SK-N-SH (cell line): ENCODE measurements at places on chromosomes 12 and 14. TPM values are rescaled to one million over a fixed set of nuclear protein-coding genes. Genes with fewer than 3 reads are reported as not detected.

- no peak overlapping the region for H3K4me3 ChIP-seq
- H3K27me3 ChIP-seq: no peaks in the 10 kb centered on the region; the same call in 1 of the 2 replicates
- no peak overlapping the region for H3K27ac ChIP-seq
- DNase-seq: no peak
- no peaks in the 10 kb centered on the region for H3K4me1 ChIP-seq
Measured at GRCh38 chr12:54725233-54725843, 77.2 kb upstream of the DCD start.

The GLS2 gene
- polyA plus RNA-seq: 1.2 and 2.1 TPM in 2 replicates

DNA sequence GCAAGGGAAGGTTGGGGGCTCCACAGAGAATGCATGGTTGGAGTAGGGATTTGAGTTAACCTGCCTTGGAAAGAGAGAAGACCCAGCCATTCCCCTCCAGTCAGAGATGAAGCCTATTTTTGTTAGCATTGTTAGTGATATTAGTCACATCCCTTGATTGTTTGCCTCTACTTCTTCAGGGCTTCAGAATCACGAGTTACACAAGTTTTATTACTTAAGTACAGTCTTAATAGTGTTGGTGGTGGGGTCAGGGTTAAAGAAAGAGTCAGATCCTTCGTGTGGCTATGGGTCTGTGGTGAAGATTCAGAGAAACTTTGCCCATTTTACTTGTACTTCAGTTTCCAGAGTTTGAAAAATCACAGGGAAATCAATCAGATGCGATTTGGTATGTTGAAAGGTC is 363.1 kb downstream of the LRIG3 start:
- H3K27me3 ChIP-seq: peaks cover 18% of the 10 kb centered on the region; the same call in 1 of the 2 replicates
- no peak overlapping the region for H3K4me3 ChIP-seq
- no peaks in the 10 kb centered on the region for H3K36me3 ChIP-seq
- no peak overlapping the region for H3K27ac ChIP-seq

DNA sequence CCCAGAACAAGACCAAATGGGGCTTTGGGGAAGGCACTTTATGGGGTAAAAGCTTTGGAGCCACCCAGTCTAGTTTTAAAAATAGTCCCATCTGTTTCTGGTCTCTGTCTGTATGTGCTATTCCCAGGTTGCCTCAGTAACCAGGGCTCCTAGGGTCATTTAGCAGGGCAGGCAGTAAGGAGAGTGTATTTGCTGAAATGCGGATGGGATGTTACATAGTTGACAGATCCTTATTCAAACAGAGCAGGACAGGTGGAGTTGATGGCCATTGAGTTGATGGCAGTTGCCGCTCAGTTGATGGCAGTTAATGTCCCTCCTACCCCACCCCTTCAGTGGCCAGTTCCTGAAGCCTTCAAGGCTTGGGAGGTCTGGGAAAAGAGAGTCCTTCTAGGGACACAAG is 4.6 kb downstream of the ZC3H10 start:
- peaks cover 19% of the 10 kb centered on the region for H3K36me3 ChIP-seq
- no peak overlapping the region for H3K4me3 ChIP-seq
- DNase-seq: no peak
- H3K4me1 ChIP-seq: peaks cover 25% of the 10 kb centered on the region
- H3K27ac ChIP-seq: no peak overlapping the region
- no peaks in the 10 kb centered on the region for H3K27me3 ChIP-seq

- no peaks in the 10 kb centered on the region for H3K36me3 ChIP-seq
- no peak overlapping the region for H3K27ac ChIP-seq
- no peak overlapping the region for H3K4me3 ChIP-seq
- H3K27me3 ChIP-seq: no peaks in the 10 kb centered on the region
Measured at GRCh38 chr14:66442953-66443571, 43.1 kb upstream of the CCDC196 start.

DNA sequence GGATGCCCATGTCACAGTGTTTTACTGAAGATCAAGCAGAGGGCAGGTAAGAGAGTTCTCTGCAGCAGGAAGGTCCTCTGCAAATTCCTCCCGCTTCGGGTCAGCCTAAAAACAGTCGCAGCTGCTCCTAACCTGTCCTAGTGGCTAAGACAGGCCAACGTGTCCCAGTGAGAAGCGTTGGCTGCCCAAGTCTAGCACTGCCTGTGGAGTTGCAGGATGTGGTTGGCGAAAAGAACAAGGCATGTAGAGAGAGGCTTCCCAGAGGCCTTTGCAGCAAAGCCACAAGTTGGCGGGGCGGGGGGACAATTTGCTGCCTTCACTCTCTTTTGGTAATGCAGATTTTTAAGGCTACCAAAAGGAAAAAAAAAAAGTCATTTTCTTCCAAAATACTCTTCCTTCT is 340.1 kb downstream of the BCL11B start:
- no peak overlapping the region for H3K27ac ChIP-seq
- DNase-seq: no peak
- H3K4me3 ChIP-seq: no peak overlapping the region
- H3K4me1 ChIP-seq: no peaks in the 10 kb centered on the region
- no peaks in the 10 kb centered on the region; the same call in 1 of the 2 replicates for H3K27me3 ChIP-seq
- H3K36me3 ChIP-seq: no peaks in the 10 kb centered on the region

DNA sequence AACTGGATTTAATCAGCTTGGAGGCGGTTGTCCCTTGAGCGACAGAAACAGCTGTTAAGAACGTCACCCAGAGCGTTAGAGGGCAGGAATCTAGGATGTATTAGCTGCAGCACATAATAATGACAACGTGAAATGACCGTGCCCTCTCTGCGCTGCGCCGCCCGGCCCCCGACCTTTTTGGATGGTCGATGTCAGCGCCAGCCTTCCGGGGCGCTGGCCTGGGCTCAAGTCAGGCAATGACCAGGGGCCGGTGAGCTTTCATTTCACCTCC is 427 bp upstream of the TMEM120B start:
- no peaks in the 10 kb centered on the region for H3K27me3 ChIP-seq
- H3K4me3 ChIP-seq: peak overlapping the region; percentile 97
- H3K36me3 ChIP-seq: no peaks in the 10 kb centered on the region; the same call in 1 of the 2 replicates
- DNase-seq: no peak
- H3K4me1 ChIP-seq: peaks cover 6% of the 10 kb centered on the region; the same call in 1 of the 2 replicates

GRCh38 chr14:38387821-38388220 is 131.9 kb upstream of the CLEC14A start:
- H3K4me3 ChIP-seq: no peak overlapping the region
- no peak for DNase-seq
- no peaks in the 10 kb centered on the region for H3K4me1 ChIP-seq
- H3K27me3 ChIP-seq: no peaks in the 10 kb centered on the region
- H3K36me3 ChIP-seq: no peaks in the 10 kb centered on the region

The C1QL4 gene
- 9.8 and 14.6 TPM in 2 replicates for polyA plus RNA-seq

- H3K36me3 ChIP-seq: no peaks in the 10 kb centered on the region
- DNase-seq: no peak
- no peak overlapping the region for H3K4me3 ChIP-seq
- H3K27ac ChIP-seq: no peak overlapping the region
Measured at GRCh38 chr12:41772478-41772877, 372.2 kb downstream of the GXYLT1 start.

GRCh38 chr14:69358233-69358963 is 39.7 kb downstream of the ERH start:
- H3K27ac ChIP-seq: no peak overlapping the region
- no peak overlapping the region for H3K4me3 ChIP-seq
- H3K36me3 ChIP-seq: peaks cover 3% of the 10 kb centered on the region
- H3K4me1 ChIP-seq: peaks cover 4% of the 10 kb centered on the region; the same call in 1 of the 2 replicates

- no peak for DNase-seq
- no peak overlapping the region for H3K4me3 ChIP-seq
- H3K27ac ChIP-seq: no peak overlapping the region
- H3K27me3 ChIP-seq: no peaks in the 10 kb centered on the region
- peaks cover 45% of the 10 kb centered on the region for H3K36me3 ChIP-seq
Measured at GRCh38 chr12:62403031-62403430, 63.6 kb upstream of the MON2 start.

- no peaks in the 10 kb centered on the region for H3K27me3 ChIP-seq
- no peak overlapping the region for H3K27ac ChIP-seq
- H3K4me1 ChIP-seq: no peaks in the 10 kb centered on the region
- H3K36me3 ChIP-seq: no peaks in the 10 kb centered on the region
Measured at GRCh38 chr14:58088961-58089360, 63.1 kb downstream of the ARMH4 start.

DNA sequence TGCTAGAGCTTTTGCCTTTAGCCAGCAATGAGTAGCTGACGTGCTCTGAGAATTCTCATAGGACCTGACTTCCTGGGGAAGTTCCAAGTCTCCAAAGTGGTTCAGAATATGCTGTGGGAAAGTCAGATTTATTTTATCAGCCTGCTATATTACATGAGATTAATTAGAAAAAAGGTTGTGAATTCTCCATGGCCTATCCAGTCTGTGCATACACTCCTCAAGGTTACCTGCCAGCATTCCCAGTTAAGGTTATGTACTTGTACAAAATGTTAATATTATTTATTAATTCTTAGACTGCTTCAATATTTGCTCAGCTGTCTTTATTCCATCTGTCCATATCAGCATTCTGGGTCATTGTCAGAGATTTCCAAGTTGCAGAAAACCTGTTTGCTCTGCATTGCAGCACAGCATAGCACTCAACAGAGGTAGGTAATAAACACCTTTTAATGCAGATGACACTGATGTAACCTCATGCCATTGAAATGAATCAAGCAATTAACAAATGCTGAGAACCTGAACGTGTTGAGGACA is 2.7 kb upstream of the SEL1L start:
- peaks cover 7% of the 10 kb centered on the region; the same call in 1 of the 2 replicates for H3K4me1 ChIP-seq
- H3K27me3 ChIP-seq: no peaks in the 10 kb centered on the region
- H3K4me3 ChIP-seq: no peak overlapping the region
- no peak for DNase-seq

DNA sequence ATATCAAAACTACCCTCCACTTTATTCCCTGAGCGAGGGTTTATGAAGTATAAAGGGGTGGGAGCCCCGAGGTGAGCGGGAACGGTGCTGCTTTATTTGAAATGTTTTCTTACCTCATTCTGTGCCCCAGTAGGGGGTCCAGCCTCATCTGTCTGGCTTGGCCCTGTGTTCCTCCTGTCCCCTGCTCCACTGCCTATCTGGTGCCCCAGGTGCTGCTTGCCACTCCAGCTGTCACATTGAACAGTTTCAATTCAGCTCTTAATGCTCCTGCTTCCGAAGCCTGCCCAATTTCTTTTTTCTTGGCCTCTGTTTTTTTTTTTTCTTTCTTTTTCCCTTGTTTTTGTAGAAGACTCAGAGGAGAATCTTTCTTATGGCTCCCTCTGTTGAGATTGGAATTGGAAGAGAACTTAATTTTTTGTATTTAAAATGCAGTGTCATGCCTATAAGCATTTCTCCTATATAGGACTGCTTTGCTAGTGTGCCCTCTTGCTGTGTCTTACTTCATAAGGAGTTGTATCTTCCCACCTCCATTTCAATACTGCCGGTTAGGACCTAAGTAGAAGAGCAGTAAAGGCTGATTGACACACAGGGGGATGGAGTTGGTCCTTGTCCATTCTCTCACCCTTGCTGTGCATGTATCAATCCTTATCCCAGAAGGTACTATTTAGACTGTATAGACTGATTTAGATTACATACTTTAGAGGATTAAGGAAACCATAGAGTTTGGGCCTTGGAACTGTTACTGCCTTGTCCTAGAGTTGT is 2.3 kb downstream of the ATXN7L3B start:
- no peak for DNase-seq
- peaks cover 5% of the 10 kb centered on the region; the same call in 1 of the 2 replicates for H3K4me1 ChIP-seq

The ACOT6 gene
- not detected in 2 replicates for polyA plus RNA-seq
